ENCODE measurements at places on chromosomes 3 and 15.
A peak's percentile ranks its signal among the peaks of the same experiment; 100 is the strongest.

GRCh38 chr15:42576040-42576594 lies 711 bp downstream of the STARD9 start:
- no peak for DNase-seq

GRCh38 chr3:169112153-169112892 lies 551.2 kb downstream of the MECOM start:
- DNase-seq, result peak; percentile 53

DNA sequence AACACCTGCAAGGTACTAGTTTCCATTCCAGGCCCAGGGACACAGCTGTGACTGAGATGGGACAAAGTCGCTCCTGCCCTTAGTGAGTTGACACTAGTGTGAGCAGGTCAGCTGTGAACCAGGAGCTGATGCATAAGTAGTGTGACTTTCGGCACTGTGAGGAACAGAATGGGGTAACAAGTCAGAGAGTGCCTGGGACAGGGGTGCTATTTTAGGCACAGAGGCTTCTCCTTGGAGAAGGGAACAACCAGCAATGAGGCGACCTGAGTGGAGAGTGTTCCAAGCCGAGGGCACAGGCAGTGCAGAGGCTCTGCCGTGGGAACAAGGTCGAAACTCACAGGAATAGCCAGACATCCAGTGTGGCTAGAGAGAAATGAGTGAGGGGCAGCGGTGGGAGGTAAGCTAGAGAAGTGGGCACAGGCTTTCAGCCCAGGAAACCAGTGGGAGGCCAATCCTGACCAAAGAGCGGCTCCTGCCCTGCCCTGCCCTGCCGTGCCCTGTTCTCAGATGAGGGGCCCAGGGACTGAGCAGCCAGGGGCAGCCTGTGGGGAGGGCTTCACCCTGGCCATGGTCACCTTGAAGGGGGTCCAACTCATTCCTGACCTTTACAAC lies 14.2 kb downstream of the DNAH1 start:
- DNase-seq, result no peak

- no peak for DNase-seq
Observed at GRCh38 chr3:195259154-195259474, 11.8 kb downstream of the XXYLT1 start.

DNA sequence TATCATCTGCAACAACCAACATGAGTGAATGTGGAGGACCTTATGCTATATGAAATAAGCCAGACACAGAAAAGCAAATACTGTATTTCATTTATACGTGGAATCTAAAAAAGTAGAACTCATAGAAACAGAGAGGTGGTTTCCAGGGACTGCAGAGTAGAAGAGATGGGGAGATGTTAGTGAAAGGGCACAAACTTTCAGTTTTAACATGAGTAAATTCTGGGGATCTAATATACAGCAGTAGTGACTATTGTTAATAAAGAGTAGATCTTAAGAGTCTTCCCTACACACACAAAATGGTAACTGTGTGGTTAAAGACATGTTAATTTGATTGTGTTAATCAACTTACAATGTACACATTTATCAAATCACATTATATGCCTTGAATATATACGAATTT lies 20.9 kb upstream of the MELTF start:
- no peak for DNase-seq

GRCh38 chr15:38242055-38242454 lies 10.6 kb upstream of the SPRED1 start:
- DNase-seq, result no peak

DNA sequence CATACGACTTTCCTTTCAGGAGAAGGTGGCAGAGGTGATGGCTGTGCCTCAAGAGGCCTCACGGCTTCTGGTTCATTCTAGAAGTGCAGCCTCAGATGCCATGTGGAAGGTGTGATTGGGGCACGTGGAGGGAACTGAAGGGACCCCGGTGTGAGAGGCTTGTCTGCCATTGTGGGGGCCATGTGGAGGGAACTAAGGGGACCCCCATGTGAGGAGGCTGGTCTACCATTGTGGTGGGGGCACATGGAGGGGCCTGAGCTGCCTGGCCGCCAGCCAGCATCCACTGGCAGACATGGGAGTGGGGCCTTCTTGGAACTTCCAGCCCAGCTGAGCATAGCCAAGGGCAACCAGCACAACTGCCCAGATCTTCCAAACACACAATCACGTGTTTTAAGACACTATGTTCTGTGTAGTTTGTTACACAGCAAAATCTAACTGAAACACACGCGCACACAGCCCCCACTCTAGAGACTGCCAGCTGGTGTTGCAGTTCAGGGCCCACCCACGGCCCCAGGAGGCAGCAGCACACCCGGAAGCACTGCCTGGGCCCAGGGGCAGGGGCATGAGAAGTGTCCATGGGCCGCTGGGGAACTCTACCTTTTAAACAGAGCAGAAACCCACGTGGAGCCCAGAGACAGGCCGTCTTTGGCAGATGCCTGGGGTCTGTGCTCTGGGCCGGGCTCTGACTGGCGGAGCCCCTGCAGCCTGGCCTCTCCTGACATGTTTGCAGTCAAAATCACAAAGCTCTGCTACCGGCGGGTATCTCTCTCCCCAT lies 66.8 kb downstream of the IQSEC1 start:
- DNase-seq, result no peak

DNA sequence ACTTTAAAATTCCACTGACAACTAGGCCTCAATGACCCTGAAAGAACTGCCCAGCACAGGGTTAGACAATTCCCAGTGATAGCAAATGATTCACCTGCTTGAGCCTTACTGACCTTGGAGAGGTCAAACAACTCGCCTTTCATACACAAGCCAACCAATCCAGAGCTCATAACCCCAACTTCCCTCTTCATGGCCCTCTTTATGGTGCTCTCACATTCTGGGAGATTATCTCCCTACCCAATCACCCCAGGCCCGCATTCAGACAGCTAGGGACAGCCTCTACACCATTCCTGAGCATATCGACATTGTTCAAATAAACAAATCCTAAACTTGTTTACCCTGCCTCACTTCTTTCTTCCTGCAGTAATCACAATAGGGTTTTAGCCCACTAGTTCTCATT lies 32.2 kb upstream of the COLQ start:
- no peak for DNase-seq
